Stimulated activated CD4-positive, alpha-beta T cell treated with anti-CD3 and anti-CD28 coated beads, Interleukin-15, amount 100 ng/mL, for 1 hour (primary cell): ENCODE measurements at places on chromosomes 5 and 9.

GRCh38 chr5:62977661-62978060 is 399.0 kb downstream of the LRRC70 start:
- DNase-seq = no peak

GRCh38 chr5:67319935-67320725 is 123.5 kb upstream of the CD180 start:
- no peak for DNase-seq

GRCh38 chr5:142587354-142587965 is 98.4 kb downstream of the FGF1 start:
- DNase-seq = no peak

GRCh38 chr5:129438322-129438721 is 21.8 kb upstream of the ADAMTS19 start:
- no peak for DNase-seq

- no peak for DNase-seq
These were observed 44.4 kb downstream of the TNFAIP8 start for GRCh38 chr5:119400245-119400644.

DNA sequence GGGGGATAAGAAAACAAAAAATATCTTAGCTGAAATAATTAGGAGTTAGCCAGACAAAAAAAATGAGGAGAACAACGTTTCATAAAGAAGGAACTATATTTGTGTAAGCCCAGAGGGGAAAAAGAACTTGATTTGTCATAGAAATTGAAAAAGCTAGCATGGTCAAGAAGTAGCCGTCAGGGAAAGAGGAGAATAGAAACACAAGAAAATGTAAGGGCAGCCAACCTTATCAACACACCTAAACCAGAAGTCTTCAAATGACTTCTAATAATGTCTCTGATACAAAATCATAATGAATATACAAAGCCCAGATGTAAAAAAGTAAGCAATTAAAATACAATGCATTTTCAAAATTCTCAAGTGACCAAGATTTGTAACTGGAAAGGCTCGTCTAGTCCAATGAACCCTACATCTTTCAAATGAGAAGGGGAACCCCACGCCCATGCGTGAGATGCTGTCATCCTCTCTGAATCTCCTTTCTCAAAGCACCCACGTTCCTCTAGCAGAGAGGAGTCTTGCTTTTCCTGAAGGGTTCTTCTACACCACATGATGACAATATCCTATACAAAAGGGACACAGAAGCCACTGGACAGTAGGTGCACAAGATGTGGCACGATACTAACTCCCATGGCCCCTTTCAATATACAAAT is 103.7 kb downstream of the ARL15 start:
- no peak for DNase-seq

- DNase-seq = no peak
These were observed 63.5 kb upstream of the PUM3 start for GRCh38 chr9:2907411-2907810.

DNA sequence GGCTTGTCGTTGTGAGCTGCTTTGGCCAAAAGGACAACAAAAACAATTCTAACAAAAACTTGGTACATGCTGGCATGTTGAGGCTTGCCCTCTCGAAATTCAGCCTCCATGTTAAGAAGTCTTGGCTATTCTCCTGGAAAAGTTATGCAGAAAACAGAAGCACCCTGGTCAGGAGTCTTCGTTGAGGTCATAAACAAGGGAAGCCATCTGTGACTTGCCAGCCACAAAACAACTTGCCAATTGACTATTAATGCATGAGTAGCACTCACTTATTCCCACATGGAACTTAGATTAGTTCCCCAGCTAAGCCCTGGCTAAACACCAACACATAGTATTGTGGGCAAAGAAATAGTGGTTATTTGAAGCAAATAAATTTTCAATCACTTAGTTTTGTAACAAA is 521.0 kb upstream of the CHD1 start:
- DNase-seq = no peak

DNA sequence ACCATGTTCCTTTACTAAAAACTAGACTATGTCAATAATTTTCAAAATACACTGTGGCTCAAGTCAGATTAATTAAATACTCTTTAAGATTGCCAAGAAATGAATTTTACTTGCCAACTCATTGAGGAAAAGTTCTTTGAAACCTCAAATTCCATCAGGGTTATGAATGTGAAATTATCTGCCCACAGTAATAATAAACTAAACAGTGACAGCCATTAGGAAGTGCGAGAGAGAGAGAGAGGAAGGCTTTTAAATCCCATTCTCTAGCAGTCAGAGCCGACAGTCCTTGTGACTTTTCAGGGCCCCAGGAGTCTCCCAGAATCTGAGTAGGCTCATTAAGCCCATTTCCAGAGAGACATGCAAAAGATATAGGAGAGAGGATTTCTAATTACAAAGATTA is 236.1 kb downstream of the MARCHF11 start:
- no peak for DNase-seq

DNA sequence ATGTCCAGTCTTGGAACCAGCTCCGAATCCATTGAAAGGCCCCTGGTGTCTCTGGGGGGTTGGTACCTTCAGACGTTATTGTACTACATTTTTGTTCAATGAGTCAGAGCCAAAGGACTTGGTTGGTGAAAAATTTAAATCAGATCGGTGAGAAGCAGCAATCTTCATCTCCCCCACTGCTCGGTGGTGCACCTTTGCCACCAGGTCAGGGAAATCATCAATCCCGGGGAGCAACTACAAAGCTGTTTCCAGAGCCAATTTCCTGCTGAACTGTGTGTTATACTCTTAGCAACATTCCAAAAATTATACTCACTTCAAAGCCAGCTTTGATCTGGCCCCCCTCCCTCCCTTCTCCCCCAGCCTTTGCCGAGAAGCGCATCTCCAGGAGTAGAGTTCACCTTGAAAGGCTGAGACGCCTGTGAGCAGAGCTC is 375.2 kb upstream of the WWC1 start:
- no peak for DNase-seq

DNA sequence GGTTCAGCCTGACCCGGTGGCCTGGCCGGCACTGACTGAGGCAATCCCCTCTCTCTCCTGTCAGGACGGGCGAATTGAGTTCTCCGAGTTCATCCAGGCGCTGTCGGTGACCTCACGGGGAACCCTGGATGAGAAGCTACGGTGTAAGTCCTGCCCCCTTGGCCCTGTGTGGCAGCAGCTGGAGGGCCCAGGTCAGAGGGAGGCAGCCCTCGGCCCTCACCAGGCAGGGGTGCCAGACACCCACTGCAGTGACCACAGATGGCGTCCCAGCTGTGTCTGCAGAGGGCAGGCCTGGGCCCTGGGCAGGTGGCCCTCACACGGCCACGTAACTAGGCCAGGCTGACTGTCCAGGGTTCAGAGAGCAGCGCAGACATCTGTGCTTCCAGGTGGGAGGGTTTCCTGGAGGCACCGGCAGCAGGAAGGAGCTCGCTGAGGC is 45.9 kb upstream of the HMCN2 start:
- no peak for DNase-seq

DNA sequence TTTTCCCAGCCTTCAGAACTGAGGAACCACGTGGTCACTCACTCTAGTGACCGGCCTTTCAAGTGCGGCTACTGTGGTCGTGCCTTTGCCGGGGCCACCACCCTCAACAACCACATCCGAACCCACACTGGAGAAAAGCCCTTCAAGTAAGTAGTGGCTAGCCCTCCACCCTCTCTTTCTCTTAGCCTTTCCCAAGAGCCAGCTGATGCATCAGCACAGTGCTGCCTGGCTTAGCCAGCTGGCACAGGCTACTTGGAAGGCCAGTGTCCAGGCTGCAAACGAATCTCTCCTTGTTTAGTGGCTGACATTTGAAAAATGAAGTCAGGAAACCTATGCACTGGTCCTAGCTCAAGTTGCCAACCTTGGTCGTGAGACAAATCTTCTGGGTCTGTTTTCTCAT is 91.1 kb downstream of the PRDM6 start:
- DNase-seq = no peak

GRCh38 chr9:70902692-70903131 is 218.7 kb downstream of the TRPM3 start:
- no peak for DNase-seq

DNA sequence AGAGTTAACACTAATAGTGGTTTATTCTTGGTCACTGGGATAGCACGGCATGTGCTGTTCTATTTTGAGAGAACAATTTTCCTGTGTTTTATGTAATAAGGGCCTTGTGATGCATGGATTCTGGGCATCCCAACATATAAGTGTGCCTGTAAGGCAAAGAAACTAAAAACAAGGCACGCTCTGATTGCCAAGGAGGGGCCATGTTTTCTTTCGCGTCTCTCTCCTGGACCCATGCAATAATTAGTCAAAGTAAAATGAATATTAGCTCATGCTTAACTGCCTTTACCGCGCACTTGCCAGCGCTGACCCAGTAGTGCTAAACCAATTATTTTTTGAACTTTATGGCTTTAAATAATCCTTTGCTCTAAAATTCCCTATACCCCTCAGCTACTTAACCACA is 140.9 kb downstream of the PSAT1 start:
- DNase-seq = no peak

- no peak for DNase-seq
These were observed 14.9 kb downstream of the IL4 start for GRCh38 chr5:132688536-132689339.

GRCh38 chr5:139949710-139950109 is 93.4 kb downstream of the NRG2 start:
- DNase-seq = no peak

DNA sequence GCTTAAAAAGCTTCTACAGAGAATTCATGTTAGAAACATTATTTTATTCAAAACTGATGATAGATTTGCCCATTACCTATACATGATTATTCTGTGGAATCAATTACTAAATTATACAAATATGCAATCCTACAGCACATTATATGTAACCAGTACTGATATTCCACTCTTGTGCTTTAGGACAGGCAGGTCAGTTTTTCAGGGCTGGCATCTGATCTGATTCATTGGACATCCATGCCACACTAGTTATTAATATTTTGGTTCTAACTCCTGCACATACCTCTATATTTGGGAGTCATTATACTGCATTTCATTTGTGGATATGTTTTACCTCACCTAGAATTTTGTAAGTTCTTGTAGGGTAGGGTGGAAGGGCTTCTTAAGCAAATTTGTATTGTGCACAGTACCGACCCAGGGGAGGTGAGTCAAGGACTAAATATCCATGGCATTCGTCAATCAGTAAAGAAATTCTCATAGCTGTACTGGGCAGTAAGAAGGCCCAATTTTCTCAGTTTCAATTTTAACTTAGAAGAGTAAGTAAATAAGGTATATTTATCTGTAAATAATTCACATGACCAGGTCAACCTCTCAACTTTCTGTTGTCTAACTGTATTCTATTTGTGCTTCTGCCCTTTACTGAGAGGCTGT is 33.5 kb downstream of the ELOVL7 start:
- no peak for DNase-seq

GRCh38 chr9:85118990-85119755 is 449.6 kb downstream of the NTRK2 start:
- DNase-seq = no peak

DNA sequence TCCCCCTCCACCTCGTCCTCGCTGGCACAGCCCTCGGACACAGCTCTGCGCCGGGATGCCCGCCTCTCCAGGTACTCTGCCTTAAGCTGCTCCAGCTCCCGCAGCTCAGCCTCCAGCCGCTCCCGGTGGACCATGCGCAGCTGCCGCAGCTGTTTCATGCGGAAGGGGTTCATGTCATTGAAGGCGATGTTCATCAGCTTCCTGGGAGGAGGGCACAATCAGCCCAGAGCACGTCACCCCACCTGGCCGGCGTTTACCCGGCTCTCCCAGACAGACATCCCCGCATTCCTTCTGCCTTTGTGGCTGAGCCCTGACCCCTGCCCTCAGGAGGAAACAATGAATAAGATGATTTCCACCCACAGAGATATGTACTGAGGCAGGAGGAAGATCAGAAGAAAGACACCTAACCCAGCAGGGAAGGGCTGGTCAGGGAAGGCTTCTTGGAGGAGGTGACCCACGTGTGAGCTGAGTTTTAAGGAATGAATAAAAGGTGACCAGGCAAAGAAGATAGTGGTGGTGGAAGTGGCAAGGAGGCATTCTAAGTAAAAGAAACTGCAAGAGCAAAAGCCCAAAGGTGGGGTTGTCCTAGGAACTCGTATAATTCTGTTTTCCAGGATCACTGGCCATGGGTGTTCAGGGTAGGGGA is 7.1 kb upstream of the CORO2A start:
- no peak for DNase-seq

GRCh38 chr5:78353520-78353919 is 6.9 kb upstream of the SCAMP1 start:
- no peak for DNase-seq

- DNase-seq = no peak
These were observed 130.0 kb downstream of the MPDZ start for GRCh38 chr9:13149454-13149853.

DNA sequence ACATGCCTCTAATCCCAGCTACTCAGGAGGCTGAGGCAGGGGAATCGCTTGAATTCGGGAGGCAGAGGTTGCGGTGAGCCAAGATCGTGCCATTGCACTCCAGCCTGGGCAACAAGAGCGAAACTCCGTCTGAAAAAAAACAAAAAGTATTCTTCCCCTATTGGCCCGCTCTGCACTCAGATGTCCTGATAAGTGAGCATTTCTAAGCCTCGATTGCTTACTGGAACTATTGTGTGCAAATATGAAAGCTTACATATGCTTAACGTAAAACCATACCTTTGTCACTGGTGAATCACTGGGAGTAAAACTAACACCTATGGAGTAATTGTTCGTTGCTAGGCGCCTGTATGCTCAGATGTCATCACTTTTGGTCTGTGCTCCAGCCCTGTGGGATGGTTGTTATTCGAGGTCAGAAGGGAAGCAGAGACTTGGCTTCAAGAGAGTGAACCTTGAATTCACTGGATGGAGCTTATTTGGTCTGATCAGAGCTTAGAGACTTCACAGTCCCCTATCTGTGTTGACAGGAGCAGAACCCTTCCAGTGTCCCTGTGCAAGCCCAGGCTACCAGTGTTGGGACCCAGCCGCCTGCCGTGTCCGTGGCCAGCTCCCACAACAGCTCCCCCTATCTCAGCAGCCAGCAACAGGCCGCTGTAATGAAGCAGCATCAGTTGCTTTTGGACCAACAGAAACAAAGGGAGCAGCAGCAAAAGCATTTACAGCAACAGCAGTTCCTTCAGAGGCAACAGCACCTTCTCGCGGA is 25.3 kb upstream of the LTC4S start:
- no peak for DNase-seq

DNA sequence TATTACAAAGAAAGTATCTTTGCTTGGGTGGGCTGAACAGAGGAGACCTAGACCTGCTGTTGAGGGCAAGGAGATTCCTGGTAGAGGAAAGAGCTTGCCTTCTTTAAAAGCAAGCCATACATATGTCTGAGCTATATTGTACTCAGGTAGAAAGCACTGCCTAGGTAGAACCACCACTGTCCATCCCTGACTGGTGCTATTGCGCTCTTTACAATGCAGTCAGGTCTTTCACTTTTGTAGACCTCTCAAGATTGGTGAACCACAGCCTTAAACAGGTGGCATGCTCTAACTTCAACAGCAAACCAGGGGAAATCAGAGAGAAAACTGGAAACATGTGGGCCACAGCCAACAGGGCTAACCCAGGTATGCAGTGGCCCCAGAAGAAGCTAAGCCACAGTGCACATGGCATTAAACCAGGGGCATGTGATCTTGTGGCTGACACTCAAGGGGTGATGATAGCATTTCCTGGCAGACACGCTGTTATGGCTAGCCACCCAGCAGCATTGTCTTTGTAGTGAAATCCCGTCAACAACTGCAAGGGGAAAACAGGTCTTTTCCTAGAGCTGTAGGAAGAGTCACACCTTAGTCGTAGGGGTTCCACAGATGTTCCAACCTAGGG is 253.9 kb upstream of the PCSK5 start:
- DNase-seq = no peak

GRCh38 chr5:177393990-177394389 is 6.5 kb downstream of the PFN3 start:
- no peak for DNase-seq

GRCh38 chr5:135571902-135572301 is 6.9 kb downstream of the CXCL14 start:
- DNase-seq = no peak
